ENCODE measurements at places on chromosomes 3 and 15.

- DNase-seq, result no peak
These were observed 76.7 kb upstream of the VGLL4 start for GRCh38 chr3:11720304-11720898.

- no peak for DNase-seq
These were observed 45.0 kb upstream of the SACM1L start for GRCh38 chr3:45644063-45644790.

DNA sequence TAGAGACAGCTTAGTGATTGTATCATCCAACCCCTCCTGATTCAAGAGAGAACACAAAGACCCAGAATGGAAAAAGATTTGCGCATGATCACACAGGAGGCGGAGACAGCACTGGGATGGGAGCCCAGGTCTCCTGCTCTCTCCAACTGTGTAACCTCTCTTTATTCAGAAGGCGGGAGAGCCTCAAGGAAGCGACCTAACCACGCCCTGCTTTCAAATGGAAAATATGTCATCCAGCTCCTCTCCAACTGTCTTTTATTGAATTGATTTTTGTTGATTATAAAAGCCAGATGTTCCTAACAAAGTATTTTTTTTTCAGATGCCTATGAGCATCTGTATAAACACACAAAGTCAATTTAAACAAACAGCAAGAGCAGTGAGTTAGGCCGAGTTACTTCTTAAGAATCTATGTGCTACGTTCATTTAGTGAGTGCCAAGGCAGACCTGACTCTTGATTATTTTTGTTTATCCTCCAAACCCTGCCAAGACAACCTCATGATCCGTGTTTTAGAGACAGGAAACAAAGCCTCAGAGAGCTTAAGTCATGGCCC is 74.5 kb downstream of the BFSP2 start:
- no peak for DNase-seq

- DNase-seq, result no peak
These were observed 47.0 kb downstream of the MTHFS start for GRCh38 chr15:79849789-79850188.

DNA sequence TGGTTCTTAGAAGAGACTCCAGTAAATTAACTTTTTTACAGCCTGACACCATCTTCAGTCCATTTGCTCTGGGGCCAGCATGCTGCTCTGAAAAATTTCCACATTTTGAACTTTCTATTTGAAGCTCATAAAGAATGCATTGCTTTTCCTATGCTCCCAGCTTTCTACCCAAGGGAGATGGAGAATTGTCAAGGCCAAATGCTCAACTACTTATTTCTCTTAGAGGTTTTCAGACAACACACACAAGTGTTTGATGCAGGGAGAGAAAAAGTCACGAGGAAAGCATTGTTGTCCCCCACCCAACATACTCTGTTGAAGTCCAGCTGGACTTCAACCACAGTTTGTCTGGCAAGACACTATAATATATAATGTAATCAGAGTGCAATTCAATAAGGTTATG is 100.3 kb upstream of the CADPS start:
- DNase-seq, result no peak

- no peak for DNase-seq
These were observed 185.7 kb upstream of the TOPAZ1 start for GRCh38 chr3:44055951-44056350.

DNA sequence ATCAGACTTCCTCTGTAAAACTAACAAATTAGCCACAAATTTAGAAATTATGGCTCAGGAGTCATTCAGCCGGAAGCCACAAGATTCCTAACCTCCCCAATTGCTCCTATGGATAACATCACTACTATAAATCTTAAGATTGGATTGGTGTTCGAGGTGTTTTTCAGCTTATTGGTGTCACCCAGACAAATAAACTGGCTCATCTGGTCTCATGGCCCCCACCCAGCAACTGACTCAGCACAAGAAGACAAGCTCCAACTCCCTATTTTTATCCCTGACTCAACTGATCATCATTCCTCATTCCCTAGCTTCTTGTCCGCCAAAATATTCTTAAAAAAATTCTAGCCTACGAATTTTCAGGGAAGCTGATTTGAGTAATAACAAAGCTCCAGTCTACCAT is 135.1 kb upstream of the STRIT1 start:
- DNase-seq, result no peak

DNA sequence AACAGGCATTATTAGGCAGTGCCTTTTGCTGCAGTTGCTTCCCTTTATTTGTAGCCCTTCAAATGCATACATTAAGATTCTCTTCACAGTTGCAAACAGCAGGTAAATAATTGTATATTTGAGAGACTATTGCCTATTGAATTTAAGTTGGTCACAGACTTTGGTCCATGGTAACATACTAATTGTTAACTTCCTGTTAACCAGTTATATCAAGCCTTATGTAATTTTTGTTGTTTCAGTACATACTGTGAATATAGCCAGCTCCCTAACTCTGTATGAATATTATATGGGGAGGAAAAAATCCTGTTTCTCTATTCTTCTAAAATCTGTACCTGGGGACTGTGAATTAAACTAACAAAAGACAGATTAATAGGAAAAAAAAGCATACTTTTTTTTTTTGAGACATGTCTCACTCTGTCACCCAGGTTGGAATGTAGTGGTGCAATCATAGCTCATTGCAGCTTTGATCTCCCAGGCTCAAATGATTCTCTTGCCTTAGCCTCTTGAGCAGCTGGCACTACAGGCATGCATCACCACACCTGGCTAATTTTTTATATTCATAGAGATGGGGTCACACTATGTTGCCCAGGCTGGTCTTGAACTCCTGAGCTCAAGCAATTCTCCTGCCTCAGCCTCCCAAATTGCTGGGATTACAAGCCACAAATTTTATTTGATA is 53.2 kb downstream of the CHL1 start:
- no peak for DNase-seq

- DNase-seq, result no peak
These were observed 850 bp downstream of the SUCLG2 start for GRCh38 chr3:67653425-67654098.

DNA sequence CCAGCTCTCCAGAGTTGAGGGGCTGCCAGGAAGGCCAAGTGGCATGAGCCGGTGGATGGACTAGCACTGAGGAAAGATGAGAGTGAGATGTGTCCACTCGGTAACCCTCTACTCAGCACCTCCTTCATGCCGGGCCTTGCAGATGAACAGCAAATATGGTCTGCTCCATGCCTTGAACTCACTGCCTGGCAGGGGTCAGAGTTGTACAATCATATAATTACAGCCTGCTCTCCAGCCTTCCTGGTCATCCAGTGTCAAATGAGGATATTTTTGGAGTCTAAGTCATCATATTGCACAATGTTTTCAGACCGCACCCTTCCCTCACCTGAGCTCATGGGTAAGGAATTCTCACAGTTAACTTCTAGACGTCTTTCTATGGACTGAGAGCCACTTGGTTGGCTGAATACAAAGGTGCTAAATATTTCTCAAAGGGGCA is 4.9 kb downstream of the MGLL start:
- DNase-seq, result no peak

DNA sequence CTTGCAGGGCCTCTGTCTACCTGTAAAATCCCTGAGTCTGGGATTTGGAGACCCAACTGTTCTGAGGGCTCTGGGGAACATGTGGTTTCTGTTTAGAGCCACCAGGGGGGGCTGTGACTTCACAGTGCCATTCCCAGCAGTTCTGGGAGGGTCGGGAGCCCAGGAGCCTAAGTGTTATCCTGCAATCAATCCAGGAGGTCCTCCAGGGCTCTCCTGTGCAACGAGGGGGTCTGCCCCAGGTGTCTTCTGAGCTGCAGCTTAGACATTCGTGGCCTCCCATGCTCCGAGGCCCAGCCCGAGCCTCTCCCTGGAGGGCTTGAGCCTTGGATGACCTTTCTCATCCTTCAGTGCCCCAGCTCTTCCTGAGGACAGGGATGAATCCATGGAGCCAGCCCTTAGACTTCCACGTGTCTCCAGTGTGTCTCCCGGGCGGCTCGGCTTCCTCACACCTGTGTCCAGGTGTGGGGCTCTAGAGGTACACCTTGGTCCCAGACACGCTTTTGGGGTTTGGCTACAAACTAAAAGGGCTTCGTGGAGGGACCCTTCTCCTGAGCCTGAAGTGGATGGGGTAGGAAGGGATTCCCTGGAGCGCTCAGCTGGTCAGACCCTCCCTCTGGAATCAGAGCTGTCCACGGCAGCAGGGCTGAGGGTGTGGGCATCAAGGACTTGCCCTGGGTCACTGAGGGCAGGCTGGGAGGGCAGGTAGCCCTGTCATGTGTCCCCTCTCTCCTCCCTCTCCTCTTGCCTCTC is 20.3 kb upstream of the ABTB1 start:
- DNase-seq, result no peak

GRCh38 chr15:31013863-31014607 is 22.6 kb upstream of the MTMR10 start:
- no peak for DNase-seq

GRCh38 chr3:187640569-187641059 is 29.6 kb downstream of the SST start:
- DNase-seq, result no peak
